Ascending aorta (tissue), 2 donors: ENCODE measurements at places on chromosomes 7 and 10.

GRCh38 chr10:9289811-9290210 is 1235.3 kb downstream of the GATA3 start:
- H3K27ac ChIP-seq = no peak overlapping the region
- no peaks in the 10 kb centered on the region for H3K27me3 ChIP-seq

DNA sequence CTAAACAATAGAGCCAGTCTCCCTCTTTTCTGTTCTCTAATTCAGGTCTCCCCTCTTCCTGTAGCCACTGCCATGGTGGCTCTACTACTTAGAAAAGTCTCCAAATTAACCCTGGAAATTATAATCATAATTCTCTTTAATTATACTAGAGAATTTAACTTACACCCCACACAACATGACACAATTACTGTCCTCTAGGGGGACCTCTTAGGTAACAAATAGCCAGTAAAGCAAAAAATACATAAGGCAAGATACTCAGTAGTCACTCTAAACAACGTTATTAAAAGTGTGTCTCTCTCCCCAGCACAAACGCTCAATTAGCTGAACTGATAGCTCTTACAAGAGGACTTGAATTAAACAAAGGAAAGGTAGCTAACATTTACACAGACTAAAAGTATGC is 44.3 kb upstream of the ZNF107 start:
- no peak overlapping the region for H3K4me3 ChIP-seq
- H3K36me3 ChIP-seq = no peaks in the 10 kb centered on the region
- H3K4me1 ChIP-seq = no peaks in the 10 kb centered on the region

DNA sequence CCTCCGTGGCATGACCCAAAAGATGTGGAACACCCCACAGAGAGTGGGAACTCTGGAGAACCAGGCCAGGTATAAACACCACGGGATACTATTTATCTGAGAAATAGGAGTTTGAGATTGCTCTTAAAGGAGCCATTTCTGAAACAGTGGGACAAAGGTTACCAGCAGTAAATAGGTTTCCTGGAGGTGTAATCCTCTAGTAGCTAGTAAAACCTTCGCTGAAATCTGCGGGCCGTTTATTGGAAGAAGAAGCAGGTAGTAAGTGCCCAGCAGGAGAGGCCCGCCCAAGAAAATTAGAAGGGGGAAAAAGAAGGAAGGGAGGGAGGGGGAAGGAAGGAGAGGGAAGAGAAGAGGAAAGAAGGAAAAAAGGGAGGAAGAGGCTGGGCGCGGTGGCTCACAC is 51.6 kb downstream of the CHST3 start:
- H3K27ac ChIP-seq = no peak overlapping the region
- H3K36me3 ChIP-seq = peaks cover 7% of the 10 kb centered on the region
- no peaks in the 10 kb centered on the region for H3K27me3 ChIP-seq
- no peak overlapping the region for H3K4me3 ChIP-seq
- peaks cover 3% of the 10 kb centered on the region for H3K4me1 ChIP-seq

GRCh38 chr7:151085329-151085690 is 965 bp upstream of the AGAP3 start:
- H3K27ac ChIP-seq = peak overlapping the region; percentile 85
- no peaks in the 10 kb centered on the region for H3K27me3 ChIP-seq
- DNase-seq = no peak
- peaks cover 24% of the 10 kb centered on the region for H3K4me1 ChIP-seq

GRCh38 chr10:3931224-3931623 is 146.2 kb upstream of the KLF6 start:
- no peak overlapping the region for H3K4me3 ChIP-seq
- no peak overlapping the region for H3K27ac ChIP-seq
- no peak for DNase-seq
- H3K27me3 ChIP-seq = no peaks in the 10 kb centered on the region
- H3K36me3 ChIP-seq = no peaks in the 10 kb centered on the region

DNA sequence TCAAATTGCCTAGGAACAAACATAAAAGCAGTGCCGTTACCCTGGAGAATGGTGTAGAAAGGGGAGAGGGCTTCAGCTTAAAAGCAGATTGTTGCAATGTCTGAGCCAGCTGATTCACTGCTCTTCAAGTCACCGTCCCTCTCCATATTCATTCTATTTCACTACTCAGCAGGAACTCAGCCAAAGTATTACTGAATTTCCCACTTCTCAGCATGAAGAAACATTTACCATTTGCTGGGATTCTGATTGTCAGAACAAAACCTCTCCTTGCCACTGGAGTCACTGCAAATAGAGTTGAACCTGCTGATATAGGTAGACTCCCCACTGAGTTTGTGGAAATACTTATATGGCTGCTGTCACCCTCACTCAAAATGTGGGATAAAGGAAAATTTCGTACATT is 71.7 kb downstream of the PPP1R17 start:
- no peak overlapping the region for H3K4me3 ChIP-seq
- H3K36me3 ChIP-seq = no peaks in the 10 kb centered on the region
- no peak for DNase-seq
- H3K4me1 ChIP-seq = no peaks in the 10 kb centered on the region
- H3K27me3 ChIP-seq = no peaks in the 10 kb centered on the region

DNA sequence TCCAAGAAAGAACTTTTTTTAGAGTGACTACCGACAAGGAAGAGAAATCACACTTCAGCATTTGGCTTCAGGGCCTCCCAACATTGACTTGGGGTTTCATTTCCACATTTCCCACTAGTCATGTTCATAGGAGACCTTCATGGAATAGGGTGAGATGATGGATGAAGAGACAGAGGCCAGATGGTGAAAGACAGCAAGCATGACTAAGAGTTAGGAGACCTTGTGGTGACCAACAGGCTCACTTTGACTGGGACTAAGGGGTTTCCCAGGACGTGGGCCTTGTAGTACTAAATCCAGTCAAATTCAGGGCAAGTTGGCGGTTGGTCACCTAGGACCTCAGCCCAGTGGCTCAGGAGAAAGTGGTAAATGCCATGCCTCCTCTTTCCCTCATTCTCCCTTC is 3.0 kb upstream of the GIMAP5 start:
- H3K36me3 ChIP-seq = no peaks in the 10 kb centered on the region
- no peaks in the 10 kb centered on the region for H3K4me1 ChIP-seq
- H3K27me3 ChIP-seq = no peaks in the 10 kb centered on the region
- no peak for DNase-seq

GRCh38 chr7:131190146-131190545 is 137.5 kb upstream of the MKLN1 start:
- H3K27me3 ChIP-seq = no peaks in the 10 kb centered on the region
- H3K36me3 ChIP-seq = no peaks in the 10 kb centered on the region
- no peak for DNase-seq
- H3K4me3 ChIP-seq = no peak overlapping the region

DNA sequence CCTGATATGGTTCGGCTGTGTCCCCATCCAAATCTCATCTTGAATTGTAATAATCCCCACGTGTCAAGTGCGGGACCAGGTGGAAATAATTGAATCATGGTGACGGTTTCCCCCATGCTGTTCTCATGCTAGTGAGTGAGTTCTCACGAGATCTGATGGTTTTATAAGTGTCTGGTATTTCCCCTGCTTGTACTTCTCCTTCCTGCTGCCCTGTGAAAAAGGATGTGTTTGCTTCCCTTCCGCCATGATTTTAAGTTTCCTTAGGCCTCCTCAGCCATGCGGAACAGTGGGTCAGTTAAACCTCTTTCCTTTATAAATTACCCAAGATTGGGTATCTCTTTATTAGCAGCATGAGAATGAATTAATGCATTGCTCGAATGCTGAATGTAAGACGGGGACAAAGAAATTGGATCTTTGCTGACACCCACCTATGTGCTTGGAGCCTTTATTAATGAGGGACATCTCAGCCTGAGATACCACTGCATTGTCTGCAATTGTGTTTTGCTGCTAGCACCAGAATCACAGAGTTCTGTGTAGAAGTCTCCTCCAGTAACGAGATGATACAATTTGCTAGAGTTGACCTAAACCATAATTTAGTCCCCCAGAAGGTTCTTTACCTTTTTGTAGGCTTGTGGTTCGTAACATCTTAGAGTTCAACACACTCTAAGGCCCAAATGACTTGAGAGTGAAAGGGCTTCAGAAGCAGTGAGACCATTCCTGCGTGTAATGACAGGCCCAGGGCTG is 28.6 kb downstream of the SLC35B4 start:
- H3K36me3 ChIP-seq = no peaks in the 10 kb centered on the region
- DNase-seq = no peak
- H3K27me3 ChIP-seq = no peaks in the 10 kb centered on the region
- no peak overlapping the region for H3K27ac ChIP-seq
- H3K4me3 ChIP-seq = no peak overlapping the region

DNA sequence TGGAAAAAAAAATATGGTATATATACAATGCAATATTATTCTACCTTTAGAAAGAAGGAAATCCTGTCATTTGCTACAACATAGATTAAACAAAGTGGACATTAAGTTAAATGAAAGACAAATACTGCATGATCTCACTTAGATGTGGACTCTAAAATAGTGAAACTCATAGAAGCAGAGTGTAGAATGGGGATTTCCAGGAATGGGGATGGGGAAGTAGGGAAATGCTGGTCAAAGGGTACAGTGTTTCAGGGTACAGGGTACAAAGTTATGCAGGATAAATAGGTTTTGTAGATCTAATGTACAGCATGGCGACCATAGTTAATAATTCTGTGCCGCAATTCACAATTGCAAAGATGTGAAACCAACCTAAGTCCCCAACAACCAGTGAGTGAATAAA is 385.5 kb downstream of the SFMBT2 start:
- H3K36me3 ChIP-seq = no peaks in the 10 kb centered on the region
- no peak overlapping the region for H3K27ac ChIP-seq
- H3K4me3 ChIP-seq = no peak overlapping the region
- DNase-seq = no peak
- H3K4me1 ChIP-seq = no peaks in the 10 kb centered on the region
- H3K27me3 ChIP-seq = no peaks in the 10 kb centered on the region

GRCh38 chr7:44982970-44983369 is 4.2 kb upstream of the MYO1G start:
- H3K27me3 ChIP-seq = no peaks in the 10 kb centered on the region
- H3K36me3 ChIP-seq = peaks cover 24% of the 10 kb centered on the region
- peaks cover 3% of the 10 kb centered on the region for H3K4me1 ChIP-seq

DNA sequence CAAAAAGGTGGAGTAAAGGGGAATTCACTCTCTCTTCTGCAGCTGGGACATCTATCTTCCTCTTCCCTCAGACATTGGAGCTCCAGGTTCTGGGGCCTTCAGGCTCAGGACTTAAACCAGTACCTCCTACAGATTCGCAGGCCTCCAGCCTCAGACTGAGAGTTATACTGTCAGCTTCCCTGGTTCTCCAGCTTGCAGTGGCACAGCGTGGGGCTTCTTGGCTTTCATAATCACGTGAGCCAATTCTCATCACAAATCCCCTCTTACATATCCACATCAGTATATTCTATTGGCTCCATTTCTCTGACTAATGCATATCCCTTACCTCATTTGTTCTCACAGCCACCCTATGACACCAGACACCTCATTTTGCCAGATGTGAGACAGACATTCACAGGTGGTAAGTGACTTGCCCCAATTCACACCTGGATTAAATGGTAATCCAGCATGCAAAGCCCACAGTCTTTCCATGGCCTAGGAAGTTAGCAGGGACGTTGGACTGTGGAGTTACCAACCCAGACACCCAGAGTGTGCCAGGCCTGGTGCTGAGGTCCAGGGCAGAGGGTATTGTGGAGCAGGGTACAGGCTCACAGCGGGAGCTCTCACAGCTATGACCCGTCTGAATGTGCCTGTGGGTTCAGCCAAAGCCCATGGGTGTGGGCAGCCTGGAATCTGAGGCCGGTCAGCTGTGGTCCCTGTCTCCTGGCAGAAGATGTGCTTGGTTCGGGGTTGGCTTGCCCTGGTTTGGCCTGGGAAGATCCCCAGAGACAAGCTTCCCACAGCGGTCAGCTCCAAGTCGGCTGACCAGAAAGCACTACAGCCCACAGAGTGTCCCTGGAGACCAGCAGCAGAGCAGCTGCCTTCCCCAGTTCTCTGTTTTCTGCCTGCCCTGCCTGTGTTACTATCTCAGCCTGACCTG is 18.4 kb upstream of the ZCCHC24 start:
- no peak overlapping the region for H3K27ac ChIP-seq
- H3K36me3 ChIP-seq = no peaks in the 10 kb centered on the region
- no peaks in the 10 kb centered on the region for H3K4me1 ChIP-seq
- no peak overlapping the region for H3K4me3 ChIP-seq
- DNase-seq = no peak

GRCh38 chr10:111748184-111748583 is 435.4 kb downstream of the GPAM start:
- H3K4me3 ChIP-seq = no peak overlapping the region
- no peak for DNase-seq
- no peaks in the 10 kb centered on the region for H3K36me3 ChIP-seq
- H3K4me1 ChIP-seq = no peaks in the 10 kb centered on the region
- no peak overlapping the region for H3K27ac ChIP-seq
- no peaks in the 10 kb centered on the region for H3K27me3 ChIP-seq

GRCh38 chr10:21807180-21807579 is 196.3 kb downstream of the DNAJC1 start:
- no peak overlapping the region for H3K4me3 ChIP-seq
- no peak for DNase-seq
- H3K4me1 ChIP-seq = peaks cover 4% of the 10 kb centered on the region
- H3K27me3 ChIP-seq = no peaks in the 10 kb centered on the region
- H3K27ac ChIP-seq = no peak overlapping the region

GRCh38 chr10:13183625-13184024 is 22.3 kb downstream of the MCM10 start:
- H3K27ac ChIP-seq = no peak overlapping the region
- no peak for DNase-seq
- no peaks in the 10 kb centered on the region for H3K36me3 ChIP-seq
- H3K4me1 ChIP-seq = no peaks in the 10 kb centered on the region
- H3K27me3 ChIP-seq = no peaks in the 10 kb centered on the region

GRCh38 chr7:11006291-11006690 is 32.6 kb downstream of the PHF14 start:
- no peaks in the 10 kb centered on the region for H3K36me3 ChIP-seq
- no peak overlapping the region for H3K27ac ChIP-seq
- no peak for DNase-seq
- H3K27me3 ChIP-seq = no peaks in the 10 kb centered on the region

GRCh38 chr10:28952523-28952922 is 275.2 kb downstream of the BAMBI start:
- H3K4me3 ChIP-seq = no peak overlapping the region
- no peak overlapping the region for H3K27ac ChIP-seq
- H3K36me3 ChIP-seq = no peaks in the 10 kb centered on the region

DNA sequence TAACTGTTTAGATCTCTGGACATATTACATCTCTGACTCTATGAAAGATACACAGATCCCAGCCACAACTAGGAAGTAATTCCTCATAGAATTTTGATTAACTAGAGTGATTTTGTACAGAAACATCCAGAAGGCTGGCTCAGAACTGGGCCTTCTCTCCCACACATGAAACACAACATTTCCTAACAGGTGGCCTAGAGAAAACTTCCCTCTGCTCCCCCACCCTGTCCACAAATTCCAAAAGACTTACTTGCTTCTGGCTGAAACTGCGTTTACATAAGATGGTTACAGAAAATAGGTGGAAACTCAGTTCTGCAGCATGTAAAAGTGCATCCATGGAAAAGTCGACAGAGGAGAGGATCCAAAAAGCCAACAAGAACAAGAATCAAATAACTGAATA is 132.9 kb downstream of the FZD1 start:
- H3K36me3 ChIP-seq = no peaks in the 10 kb centered on the region
- H3K27me3 ChIP-seq = no peaks in the 10 kb centered on the region
- H3K4me3 ChIP-seq = no peak overlapping the region
- no peak overlapping the region for H3K27ac ChIP-seq
- no peak for DNase-seq
- H3K4me1 ChIP-seq = no peaks in the 10 kb centered on the region
